NCI-H2081 treated with DMSO at 0.1 percent for 48 hours (cell line): ENCODE measurements at places on chromosomes 13 and 19.

GRCh38 chr19:48102870-48103751 is 7.5 kb downstream of the PLA2G4C start:
- no peak for DNase-seq

DNA sequence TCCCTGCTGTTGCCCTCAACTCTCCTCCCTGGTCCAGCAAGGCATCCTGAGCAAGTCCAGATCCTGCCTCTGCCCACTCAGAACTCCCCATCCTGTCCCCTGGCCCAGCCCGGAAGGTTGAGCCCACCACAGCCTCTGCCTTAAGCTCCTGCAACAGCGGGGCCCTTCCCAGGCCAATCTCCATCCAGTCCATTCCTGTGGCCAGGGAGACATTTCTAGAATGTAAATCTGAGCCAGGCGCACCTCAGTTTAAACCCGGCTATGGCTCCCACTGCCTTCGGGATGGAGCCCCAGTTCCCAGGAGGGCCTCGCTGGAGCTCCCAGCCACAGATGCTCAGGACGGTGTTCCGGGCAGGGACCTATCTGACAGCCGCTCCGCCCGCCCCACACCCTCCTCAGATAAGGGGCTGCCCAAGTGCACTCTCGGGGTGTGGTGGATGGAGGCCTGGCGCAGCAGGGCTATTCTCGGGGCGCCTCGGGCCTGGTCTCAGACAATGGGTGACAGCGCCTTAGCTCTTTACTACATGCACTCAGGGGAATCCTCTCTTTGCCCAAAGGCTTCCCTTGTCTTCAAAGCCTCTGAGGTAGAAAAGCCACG is 5.3 kb downstream of the TRAPPC6A start:
- no peak for DNase-seq

DNA sequence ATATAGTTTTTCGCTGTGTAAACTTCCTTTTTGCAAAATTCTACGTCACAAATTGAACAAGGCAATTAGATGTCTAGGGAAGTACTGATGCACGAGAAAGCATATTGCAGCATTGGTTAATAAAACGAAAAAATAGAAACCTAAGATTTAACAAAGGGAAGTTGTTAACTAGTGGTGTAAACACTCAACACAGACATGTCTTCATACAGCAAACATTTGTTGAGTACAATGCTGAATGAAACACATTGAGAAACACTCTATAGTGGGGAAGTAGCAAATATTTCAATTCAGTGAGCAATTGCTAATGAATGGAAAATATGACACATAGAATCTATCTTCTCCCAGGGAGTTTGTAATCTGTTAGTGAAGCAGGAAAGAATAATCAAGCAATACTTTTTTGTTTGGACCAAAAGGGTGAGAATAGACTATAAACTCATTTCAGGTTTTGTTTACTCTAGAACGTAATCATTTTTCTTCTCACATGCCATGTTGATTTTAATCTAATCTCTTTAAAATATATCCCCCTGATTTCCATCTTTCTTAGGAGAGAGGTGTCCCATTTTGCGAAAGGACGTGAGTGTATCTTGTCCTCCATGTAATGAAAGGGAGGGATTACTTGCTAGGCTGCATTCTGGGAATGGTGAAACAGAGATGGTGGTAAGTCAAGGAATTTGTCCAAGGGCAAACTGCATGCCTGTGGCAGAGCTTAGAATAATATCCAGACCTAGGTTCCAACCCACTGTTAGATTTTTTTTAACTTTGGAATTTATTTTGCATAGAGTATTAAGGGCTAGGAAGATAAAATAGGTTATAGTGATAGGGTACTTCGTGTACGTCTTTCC is 1.7 kb upstream of the ANKRD10 start:
- DNase-seq, result no peak

DNA sequence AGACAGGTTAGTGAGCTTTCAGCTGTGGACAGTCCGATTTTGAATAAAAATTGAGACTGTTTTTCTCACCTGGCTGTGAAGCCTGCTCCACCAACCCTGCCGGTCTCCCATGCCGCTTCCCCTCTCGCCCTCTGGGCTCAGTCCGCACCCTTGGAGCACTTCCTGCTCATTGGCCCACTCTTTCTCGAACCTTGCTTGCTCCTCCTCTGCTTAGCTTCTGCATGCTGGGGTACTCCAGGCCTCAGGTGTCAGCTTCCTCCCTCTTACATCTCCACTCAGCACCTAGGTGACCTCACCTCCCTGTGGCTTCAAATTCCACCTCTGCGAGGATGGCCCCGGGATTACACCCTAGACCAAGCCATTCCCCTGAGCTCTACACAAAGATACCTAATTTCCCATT is 39.6 kb downstream of the C13orf42 start:
- DNase-seq, result no peak

GRCh38 chr19:41911889-41912731 is 16.1 kb downstream of the ERFL start:
- DNase-seq, result no peak

DNA sequence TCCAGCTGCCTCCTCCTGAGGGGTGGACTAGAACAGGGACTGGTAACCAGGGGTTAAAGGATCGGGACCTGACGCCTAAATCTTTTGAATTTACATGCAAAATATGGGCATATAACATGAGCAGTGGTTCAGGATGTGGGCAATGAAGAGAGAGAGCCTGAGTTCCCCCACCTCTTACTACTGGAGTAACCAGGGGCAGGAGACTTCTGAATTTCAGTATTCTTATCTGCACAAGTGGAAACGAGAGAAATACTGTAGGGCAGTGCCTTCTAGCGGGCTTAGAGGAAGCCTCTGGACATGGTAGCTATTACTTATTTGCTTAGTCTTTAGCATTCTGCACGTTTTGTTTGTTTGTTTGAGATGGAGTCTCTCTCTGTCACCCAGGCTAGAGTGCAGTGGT is 26.3 kb downstream of the BCAT2 start:
- DNase-seq, result no peak

- DNase-seq, result no peak
These were observed 15.9 kb upstream of the IZUMO2 start for GRCh38 chr19:50178859-50179537.

DNA sequence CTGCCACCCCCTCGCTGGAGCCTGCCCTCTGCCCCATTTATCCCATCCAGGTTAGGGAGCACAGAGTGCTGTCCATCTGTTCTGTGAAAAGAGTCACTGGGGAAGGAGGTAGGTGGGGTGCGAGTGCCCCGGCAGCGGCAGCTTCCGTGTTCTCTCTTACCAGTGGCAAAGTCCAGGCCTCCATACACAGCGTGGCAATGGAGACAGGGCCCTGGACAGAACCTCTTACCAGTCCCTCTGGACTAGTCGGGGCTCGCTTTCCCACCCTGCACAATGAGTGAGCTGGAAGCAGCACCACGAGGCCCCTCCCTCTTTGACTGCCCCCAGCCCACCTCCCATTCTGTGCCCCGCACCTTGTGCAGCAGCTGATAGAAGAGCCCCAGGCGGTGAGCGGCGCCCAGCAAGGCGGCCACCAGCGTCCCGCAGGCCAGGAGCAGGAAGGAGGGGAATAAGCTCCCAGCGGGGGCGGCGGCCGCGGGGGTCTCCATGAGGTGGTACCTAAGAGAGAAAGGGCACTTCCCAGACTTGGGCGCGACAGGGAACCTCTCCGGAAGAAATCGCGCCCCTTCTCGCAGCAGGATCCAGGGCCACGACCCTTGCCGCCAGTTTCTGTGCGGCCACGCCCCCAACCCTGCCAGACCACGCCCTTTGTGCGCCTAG is 17.5 kb downstream of the SYDE1 start:
- DNase-seq, result no peak

DNA sequence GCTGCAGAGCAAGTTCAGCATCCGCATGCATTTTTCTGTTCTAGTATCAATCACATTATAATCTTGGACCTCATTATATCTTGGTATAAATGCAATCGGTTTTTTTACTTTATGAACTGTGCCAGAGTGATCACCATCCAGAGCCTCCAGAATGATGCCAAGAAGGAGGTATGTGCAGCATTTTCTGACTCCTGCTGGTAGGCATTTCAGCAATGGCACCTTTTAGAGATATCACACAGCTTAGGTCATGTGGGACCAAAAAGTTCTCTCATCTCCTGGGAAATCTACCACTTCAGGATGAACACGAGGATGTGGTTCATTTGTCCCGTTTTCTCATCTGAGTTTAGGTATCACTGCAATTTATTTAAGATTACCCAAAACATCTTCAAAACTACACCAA is 220.4 kb downstream of the VWA8 start:
- DNase-seq, result no peak

DNA sequence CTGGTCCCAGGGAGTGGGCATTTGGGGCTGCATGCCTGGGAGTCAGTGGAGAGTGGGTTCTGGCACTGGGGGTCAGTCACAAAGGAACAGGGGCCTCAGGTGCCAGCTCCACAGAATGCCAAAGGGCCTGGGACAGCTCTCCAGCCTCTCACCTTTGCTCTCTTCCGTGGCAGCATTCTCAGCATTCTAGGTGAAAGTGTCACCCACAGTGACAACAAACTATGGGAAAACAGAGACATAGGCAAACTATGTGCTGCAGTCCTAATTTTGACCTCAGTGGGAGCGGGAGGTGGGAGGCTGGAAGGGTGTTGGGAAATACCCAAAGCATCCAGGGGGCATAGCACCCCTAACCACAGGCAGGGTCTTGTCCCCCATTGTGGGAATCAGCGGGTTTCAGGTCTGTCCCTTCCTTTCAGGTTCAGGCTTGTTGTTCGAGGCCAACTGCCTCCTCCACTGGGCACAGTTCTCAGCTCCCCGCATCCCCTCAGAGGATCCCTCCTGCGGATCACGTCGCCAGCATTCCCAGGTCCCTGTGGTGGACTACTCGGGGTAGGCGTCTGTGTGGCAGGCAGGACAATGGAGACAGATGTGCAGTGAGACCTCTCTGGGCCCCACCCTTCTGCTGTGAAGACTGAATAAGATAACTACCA is 52.4 kb downstream of the TSHZ3 start:
- no peak for DNase-seq

GRCh38 chr13:114142640-114143490 is 10.4 kb upstream of the RASA3 start:
- peak; percentile 11 for DNase-seq

DNA sequence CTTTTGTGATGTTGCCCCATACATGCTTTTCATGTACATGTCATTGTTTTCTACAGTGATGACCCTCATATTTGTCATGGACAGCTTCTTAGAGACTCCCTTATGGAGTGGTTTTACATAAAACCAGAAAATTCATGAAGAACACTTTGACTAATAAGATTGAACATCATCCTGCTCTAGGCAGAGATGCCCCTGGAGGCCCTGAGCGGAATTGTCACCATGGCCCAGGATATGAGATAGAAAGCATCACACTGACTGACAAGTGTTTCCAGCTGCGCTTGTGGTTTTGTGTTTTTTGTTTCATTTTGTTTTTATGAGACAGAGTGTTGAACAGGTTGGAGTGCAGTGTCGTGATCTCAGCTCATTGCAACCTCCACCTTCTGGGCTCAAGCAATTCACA is 22.2 kb downstream of the ZNF701 start:
- no peak for DNase-seq

DNA sequence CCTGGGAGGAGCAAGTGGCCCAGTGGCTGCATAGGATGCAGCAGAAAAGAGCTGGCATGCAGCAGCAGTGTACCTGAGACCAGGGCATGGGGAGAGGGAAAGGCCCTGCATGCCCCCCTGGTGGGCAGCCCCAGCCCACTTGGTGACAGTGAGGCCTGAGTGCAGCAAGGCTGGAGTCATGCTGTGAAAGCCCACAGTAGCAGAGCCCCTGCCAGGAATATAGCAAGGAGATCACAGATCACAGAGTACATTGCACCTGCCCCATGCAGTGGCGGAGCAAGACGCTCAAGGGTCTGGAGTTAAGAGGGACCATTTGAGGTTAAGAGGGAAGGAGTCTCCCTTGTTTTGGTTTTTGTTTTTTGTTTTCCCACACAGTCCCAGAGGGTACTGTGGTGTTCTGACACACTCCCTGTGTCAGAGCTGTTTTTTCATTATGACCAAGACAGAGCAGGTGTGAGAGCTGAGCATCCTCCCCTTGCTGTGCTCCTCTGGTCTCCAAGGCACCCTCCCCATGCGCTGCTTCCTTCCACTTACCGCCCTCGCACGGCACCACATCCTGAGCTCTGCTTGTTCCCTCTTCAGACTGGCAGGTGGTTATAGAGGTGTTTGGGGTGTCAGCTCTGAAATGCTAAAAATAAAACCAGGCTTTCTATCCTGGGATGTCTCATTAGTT is 85.0 kb upstream of the UBL3 start:
- no peak for DNase-seq

- DNase-seq, result no peak
These were observed at the start of gene TICAM1 for GRCh38 chr19:4831304-4831978. TSS of gene TICAM1 (minus strand) at chr19:4831712. CDS start at chr19:4818377, 13,335 bp downstream.

DNA sequence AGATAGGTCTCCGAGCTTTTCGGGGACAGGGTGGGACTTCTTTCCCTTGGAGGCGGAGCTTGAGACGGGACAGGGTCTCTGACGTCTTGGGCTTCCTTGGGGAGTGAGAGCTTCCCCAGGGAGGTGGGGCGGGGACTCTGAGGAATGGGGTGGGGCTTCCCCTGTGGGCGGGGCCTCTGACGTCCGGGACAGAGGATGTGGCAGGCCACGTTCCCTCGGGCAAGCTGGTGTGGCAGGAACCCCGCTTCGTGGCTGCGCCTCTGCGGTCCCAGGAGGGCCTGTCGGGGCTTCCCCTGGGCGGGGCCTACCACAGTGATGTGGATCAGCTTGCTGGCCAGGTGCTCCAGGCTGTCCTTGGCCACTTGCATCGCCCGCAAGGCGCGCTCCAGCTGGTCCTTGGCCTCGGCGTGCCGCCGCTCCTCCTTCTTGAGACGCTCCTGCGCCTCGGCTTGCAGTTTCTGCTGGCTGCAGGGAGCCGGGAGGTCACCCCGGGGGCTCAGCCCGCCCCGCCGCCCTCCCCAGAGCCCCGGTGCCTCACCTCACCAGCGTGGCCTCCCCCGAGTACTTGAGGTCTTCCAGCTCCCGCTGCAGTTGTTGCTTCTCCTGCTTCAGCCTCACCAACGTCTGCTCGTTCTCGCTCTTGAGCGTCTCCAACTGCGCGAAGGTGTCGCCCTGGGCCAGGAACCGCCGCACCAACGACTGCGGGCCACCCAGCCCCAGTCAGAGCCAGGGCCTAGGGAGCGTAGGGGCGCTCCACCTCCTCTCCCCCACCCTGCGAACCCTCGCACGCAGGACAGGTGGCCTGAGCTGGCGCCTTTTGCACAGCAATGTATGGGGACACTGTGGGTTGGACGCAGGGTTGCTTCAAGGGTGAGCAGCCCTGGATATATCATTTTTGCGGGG is 3.3 kb upstream of the RGL3 start:
- DNase-seq, result no peak

GRCh38 chr19:19835560-19836038 is 14.0 kb upstream of the ZNF506 start:
- no peak for DNase-seq

DNA sequence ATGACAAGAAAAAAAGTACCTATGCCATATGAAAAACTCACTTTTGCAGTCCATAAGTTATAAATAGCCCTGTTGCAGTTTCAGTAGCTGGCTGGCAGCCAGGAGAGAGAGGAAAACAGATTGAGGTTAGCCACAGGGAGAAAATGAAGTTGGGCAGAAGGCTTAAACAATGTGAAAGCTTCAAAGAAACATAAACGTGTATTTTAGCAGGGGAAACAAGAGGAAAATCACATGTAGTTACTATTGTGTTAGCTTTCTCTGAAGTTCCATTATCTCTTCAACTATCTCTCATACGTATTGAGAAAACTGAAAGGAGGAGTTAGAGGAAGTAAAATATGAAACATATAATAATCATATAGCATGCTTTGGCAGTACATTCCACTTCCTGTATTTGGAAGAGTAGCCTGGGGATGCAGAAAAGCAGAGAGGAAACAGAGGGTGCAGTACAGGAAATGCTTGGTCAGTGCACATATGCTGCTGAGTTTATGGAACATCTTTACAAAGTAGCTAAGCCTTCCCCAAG is 1551.1 kb downstream of the EFNB2 start:
- DNase-seq, result peak; percentile 1
